ENCODE measurements at places on chromosomes 4 and X.

- DNase-seq = no peak
Observed at GRCh38 chr4:44996276-44996845, 270.0 kb upstream of the GNPDA2 start.

DNA sequence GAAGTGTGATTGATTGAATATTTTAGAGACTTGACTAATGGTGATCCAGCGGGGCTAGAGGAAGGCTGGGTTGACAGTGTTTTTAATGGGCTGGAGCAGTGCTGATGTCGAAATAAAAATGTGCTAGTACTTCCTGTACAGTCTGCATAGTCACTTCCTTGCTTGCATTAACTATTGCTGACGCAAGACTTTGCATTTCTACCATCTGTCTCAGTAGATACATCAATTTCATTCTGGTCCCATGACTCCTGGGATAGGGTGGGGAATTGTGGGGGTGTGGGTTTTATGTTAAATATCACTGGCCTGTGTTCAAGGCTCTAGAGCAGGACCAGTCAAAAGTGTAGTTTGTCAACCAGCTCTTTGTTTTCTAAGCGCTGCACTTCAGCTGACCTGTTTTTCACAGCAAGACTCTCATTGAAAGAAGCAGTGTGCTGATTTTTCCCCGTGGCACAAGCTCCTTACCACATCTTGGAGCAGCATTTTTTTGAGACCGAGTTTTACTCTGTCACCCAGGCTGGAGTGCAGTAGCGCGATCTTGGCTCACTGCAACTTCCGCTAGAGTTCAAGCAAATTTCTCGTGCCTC lies 35.2 kb upstream of the PHEX start:
- no peak for DNase-seq

DNA sequence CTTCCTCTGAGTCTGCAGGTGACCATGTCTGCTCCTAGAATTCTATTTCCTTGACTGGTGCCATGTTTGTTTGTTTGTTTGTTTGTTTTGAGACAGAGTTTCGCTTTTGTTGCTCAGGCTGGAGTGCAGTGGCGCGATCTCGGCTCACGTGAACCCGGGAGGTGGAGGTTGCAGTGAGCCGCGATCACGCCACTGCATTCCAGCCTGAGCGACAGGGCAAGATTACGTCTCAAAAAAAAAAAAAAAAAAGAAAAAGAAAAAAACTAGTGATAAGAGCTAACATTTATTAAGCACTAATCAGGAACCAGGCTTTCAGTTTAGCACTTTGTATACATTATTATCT lies 7.2 kb downstream of the SAT1 start:
- no peak for DNase-seq

GRCh38 chrX:107775734-107776511 lies at the start of gene TSC22D3:
TSC22D3 (minus strand) TSS chrX:107775787; CDS start chrX:107775419, 368 bp downstream.
- peak; percentile 79 for DNase-seq

DNA sequence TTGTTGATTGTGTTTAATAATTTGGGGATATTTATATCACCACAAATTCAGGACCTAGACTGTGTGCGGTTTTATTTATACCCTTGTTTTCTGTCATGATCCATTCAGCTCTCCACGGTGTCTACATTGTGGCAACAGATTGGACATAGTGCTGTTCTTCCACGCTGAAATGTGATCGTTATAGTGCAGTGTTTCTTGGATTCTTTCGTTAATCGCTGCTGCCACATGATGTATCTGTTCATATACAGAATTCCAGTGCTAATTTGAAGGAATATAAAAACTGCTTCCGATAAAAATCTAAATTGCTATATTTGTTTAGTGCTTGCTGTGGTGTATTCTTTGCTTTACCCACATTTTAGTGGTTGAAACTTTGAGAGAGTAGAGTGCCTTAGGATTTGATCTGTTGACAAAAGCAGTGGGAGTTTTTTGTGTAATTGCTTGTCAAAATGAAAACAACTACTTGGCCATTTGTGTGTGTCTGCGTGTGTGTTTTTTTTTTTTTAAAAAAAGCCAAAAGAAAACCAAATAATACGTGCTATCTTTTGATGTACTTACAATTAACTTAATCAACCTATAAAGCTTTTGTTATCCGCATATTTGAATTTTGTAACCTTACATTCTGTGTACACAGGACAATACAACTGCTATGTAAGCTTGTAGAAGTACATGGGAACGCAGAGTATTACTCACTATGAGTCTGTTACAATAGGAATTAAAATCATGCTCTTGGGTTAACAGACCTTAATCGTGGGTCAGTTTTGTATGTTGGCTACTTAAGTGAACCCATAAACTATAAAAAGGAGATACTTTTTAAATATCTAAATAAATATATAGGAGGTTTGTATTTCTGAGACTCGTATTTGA lies 353.3 kb downstream of the ARHGAP24 start:
- DNase-seq = no peak

DNA sequence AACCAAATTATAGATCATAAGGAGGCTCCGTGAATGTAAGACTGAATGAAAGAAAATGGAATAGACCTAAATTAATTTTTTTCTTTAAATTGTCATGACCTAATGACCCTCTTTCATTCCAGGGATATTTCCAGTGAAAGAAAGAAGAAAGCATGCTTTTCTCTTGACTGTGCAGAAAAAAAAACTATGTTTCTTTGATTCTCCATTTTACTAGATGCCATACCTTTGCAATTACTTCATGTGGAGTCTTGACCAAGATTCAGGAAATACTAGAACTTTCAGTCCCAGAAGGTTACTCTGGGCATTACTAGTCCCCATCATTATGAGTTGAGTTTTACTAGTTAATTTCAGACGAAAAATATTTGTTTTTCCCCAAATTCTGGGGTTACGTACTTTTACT lies 6.4 kb upstream of the COMMD8 start:
- no peak for DNase-seq

GRCh38 chr4:5365071-5366008 lies 314.1 kb downstream of the STK32B start:
- DNase-seq = no peak

DNA sequence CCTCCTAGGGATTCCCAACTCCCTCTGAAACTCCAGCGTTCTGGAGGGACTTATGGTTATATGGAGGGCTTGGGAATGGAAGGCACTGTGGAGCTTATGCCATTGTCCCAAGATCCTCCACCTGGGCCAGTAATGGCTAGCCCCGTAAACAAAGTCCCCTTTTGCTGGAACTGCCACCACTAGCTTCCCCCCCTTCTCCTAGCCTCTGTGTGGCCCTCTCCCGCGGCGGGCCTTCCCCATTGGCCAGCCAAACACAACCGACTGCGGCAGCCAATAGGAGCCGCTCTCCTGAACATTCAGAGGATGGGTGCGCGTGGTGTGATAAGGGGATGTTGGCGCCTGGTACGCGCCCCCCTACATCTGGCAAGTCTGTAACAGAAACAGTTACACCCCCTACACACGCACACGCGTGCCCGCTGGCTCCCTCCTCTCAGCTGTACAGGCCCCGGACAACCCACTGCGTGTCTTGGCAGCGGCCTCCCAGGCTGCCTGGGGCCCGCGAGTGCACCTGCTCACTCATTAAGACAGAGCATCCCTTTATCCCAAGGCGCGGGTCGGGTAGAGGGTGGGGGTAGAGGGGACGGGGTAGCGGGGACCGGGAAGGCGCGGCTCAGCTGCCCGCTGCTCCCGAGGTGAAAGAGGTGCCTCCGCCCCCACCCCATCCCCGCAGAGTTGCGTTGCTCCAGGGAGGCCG lies 863 bp upstream of the RAB33A start:
- DNase-seq = peak; percentile 42

DNA sequence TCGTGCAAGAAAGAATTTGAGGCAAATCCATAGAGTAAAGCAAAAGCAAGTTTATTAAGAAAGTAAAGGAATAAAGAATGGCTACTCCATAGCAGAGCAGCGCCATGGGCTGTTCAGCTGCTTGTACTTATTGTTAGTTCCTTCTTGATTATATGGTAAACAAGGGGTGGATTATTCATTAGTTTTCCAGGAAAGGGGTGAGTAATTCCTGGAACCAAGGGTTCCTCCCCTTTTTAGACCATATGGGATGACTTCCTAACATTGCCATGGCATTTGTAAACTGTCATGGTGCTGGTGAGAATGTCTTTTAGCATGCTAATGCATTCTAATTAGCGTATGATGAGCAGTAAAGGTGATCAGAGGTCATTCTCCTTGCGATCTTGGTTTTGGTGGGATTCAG lies 23.5 kb upstream of the CEP135 start:
- DNase-seq = no peak

DNA sequence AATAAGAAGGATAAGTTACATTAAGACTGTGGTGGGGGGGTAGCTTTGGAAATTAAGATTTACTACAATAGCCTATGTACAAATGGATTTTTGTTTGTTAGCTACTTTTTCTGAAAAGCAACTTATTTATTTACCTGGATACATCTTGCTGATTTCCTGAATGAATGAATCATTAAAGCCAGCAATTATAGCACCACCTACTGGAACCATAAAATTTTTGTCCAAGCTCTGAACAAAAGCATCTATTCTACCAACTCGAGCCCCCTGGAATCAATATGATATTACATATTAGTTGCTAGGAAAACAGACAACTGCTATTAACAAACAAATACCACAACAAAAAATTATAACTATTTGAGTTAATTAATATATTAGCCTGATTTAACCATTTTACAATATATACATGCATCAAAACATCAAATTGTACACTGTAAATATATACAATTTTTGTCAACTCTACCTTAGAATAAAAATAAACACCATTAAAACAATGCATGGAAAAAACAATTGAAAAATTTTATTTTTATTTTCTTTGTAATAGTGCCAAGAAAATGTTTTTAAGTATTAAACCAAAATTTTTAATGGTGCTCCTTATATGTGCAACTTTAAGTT lies 15.3 kb downstream of the SEPSECS start:
- DNase-seq = no peak

GRCh38 chrX:17737710-17737985 lies 355 bp downstream of the SCML1 start:
- DNase-seq = peak; percentile 7

- DNase-seq = no peak
Observed at GRCh38 chrX:153573984-153574383, 25.0 kb downstream of the CCNQ start.

- DNase-seq = no peak
Observed at GRCh38 chr4:122758033-122758432, 25.5 kb downstream of the BBS12 start.

DNA sequence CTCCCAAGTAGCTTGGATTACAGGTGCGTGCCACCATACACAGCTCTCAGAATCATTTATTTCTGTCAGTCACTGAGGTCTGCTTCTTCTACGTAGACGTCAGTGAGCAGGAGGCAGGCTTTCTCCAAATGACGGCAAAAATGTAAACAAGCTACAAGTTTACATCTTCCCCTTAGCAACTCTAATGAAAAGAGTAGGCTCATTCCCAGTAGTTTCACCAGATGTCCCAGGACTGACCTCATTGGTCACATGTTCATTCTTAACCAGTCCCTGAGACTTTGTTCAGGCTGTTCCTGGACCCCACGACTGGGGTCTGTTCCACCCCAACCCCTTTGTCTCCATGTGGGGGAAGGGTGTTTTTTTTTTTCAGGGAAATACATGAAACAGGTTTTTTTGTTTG lies 67.1 kb downstream of the TENM3 start:
- no peak for DNase-seq

DNA sequence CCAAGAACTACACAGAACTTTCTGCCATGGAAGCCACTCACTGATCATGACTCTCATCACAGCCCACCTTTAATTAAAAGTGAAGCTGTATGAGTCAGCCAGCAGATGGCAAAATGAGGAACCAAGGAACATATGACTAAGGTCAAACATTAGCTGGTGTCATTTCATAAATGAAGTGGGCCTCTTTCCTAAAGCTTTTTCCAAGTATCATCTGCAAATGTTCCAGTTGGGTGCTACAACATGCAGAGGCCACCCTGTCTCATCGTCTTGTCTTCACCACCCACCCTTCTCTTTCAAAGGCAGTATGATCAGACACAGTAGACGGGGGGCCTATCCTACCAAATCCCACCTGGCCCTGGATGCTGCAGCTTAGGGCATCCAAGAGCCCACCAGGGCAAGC lies 9.2 kb upstream of the EOLA1 start:
- peak; percentile 26 for DNase-seq

- no peak for DNase-seq
Observed at GRCh38 chrX:10230222-10230621, 73.4 kb downstream of the CLCN4 start.

GRCh38 chr4:112704991-112705845 lies 68.3 kb downstream of the LARP7 start:
- no peak for DNase-seq

DNA sequence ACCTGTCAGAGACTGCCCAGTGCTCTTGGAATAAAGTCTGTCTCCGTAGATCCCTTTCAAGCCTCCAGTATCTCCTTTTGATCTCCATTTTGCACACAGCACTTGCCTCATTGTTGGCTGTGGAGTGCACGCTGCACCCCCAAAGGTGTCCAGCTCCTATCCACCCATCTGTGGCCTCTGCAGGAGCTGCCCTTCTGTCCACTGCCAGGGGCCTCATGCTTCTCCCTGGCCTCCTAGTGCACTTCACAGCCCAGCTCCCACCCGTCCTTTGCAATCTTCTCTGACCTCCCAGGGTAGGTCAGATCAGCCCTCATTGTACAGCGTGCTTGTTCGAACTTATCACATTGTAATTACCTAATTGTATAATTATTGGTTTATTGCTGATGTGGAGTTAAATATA lies 18.9 kb downstream of the KIT start:
- no peak for DNase-seq

GRCh38 chr4:8847764-8848163 lies 23.9 kb downstream of the HMX1 start:
- DNase-seq = no peak

DNA sequence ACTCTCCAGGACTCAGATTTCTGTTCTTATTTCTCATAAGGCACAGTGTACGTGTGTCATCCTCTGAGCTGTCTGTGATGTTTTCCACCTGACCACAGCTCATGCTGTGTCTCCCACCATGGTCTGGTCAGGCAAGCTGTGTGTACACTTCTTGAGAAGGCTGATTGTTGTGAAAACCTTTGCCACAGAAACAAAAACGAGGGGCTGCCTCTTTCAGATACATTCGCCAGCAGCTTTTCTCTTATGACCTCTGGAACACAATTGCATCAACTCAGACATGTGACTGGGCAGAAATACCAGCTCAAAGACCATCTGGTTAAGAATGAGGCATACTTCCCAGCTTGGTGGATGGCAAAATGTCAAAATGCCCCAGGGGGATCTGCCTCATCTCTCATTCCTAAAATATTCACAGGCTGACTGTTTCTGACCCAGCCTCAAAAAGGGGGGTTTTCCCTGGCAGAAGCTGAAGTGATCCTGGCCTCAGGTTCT lies 46.1 kb downstream of the PGRMC2 start:
- no peak for DNase-seq

- no peak for DNase-seq
Observed at GRCh38 chr4:59058543-59058942, 1948.4 kb upstream of the IGFBP7 start.
